ENCODE measurements at places on chromosomes 13 and 19. TPM values are rescaled to one million over a fixed set of nuclear protein-coding genes. Genes with fewer than 3 reads are reported as not detected.

DNA sequence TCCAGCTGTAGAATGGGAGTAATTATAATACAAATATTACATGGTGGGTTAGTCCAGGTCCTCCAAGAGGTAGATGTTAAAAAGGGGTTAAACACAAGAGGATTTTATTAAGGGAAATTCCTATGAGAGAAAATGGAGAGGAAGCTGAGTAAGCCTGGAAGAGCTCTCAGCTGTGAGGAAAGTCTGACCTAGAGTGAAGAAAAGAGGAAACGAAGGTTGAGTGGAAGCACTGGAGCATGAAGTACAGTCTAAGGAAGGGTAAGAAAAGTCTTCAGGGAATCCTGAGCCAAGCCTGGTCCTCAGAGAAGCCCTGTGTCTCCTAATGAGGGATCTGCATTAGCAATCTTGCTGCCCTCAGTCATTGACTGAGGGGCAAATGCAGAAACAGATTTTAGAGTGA lies 506.2 kb downstream of the GPC5 start:
- DNase-seq: no peak

- DNase-seq: peak; percentile 83
These were observed 15.2 kb upstream of the PAK4 start for GRCh38 chr19:39110263-39110967.

DNA sequence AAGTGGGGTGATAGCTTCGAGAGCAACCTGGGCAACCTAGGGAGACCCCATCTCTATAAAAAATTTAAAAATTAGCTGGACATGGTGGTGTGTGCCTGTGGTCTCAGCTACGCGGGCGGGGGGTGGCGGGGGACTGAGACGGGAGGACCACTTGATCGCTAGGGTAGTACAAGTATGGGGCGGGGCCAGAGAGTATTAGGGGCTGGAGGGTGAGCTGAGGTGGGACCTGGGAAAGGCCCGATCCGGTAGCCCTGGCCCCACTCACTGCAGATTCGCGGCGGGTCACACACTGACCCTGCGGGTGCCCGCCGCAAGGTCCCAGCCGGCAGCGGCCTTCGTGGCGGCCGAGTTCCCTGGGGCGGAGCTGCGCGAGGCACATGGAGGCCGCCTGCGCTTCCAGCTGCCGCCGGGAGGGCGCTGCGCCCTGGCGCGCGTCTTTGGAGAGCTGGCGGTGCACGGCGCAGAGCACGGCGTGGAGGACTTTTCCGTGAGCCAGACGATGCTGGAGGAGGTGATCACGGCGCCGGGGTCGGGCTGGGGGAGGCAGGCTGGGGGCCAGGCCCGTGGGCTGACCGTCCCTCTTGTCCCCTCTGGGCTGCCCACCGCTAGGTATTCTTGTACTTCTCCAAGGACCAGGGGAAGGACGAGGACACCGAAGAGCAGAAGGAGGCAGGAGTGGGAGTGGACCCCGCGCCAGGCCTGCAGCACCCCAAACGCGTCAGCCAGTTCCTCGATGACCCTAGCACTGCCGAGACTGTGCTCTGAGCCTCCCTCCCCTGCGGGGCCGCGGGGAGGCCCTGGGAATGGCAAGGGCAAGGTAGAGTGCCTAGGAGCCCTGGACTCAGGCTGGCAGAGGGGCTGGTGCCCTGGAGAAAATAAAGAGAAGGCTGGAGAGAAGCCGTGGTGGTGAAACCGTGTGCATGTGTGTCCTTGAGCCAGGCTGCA lies 2.0 kb upstream of the ARHGAP45 start:
- DNase-seq: peak; percentile 87

GRCh38 chr13:112722433-112723263 lies 32.8 kb downstream of the ATP11A start:
- DNase-seq: peak; percentile 79

DNA sequence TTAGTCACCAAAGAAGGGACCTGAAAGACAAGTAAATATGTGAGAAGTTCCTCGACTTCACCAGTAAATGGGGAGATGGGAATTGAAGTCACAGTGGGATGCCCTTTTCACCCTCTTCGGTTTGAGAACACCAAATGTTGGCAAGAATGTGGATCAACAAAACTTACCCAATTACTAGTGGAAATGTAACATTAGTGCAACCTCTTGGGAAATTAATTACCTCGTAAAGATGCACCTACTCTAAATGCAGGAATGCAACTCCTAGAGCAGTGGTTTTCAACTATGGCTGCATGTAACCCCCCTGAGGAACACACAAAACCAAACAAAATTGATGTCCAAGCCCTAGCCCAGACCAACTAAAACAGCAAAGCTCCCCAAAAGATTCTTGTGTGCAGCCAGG lies 78.1 kb downstream of the LNX2 start:
- DNase-seq: no peak

GRCh38 chr19:29576761-29577648 lies 29.1 kb upstream of the POP4 start:
- DNase-seq: no peak

The PPM1N gene
- total RNA-seq: not detected

The SYT3 gene
- total RNA-seq: not detected

The CPT1C gene
- 3.0 TPM for total RNA-seq

The KCTD12 gene
- total RNA-seq: 115 TPM
